ENCODE measurements at places on chromosomes 4 and X. TPM values are rescaled to one million over a fixed set of nuclear protein-coding genes. Genes with fewer than 3 reads are reported as not detected.

The SOWAHB gene
- total RNA-seq, result 0.06 TPM

The SSX4B gene
- total RNA-seq, result not detected

The HS6ST2 gene
- total RNA-seq, result 0.15 TPM

The TMPRSS11A gene
- not detected for total RNA-seq

The SEPSECS gene
- 2.4 TPM for total RNA-seq

The SGMS2 gene
- 41.3 TPM for total RNA-seq

The ERVMER34-1 gene
- total RNA-seq, result 0.42 TPM

The SH3RF1 gene
- total RNA-seq, result 9.3 TPM

The CFAP47 gene
- total RNA-seq, result not detected

The NUDT10 gene
- 1.4 TPM for total RNA-seq

The TMEM255A gene
- total RNA-seq, result 0.33 TPM

The DIPK2B gene
- not detected for total RNA-seq

The SOD3 gene
- not detected for total RNA-seq

The ASB12 gene
- not detected for total RNA-seq

The ASB5 gene
- not detected for total RNA-seq

Measured in A549 treated with dexamethasone at 1 μM for 4 hours (cell line).